ENCODE measurements at places on chromosomes 1 and 21.

DNA sequence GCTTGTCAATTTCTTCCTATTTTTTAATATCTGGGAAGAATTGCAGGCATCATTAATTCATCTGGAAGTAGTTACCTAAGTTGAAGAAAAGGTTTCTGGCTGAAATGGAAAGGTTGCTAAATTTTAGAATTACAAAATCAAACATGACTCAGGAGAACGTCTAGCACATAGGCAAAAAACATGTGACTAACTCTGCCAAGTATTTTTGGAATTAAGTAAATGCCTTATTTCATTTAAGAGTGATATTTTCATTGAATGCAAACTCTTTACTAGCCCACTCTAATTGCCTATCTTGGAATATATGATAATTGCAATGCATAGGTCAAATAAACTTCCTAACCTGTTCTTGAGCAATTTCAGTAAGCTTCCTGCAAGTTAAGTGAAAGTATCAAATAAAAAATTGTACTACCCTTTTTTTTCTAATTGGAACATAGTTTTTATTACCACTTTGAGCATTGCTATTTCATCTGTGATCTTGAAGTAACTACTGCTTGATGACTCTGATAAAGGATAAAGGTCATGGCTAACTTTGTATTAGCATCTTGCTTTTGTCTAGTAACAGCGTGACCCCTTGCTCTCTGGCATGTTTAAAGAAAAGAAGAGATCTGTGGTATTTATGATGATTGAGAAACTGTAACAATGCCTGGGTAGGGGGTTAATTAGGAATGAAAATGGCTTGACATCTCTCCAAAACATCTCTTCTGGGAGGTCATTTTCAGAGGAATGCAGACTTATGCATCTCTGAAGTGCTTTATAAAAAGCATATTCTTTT, 208.3 kb upstream of the NCAM2 start:
- DNase-seq: peak; percentile 74

DNA sequence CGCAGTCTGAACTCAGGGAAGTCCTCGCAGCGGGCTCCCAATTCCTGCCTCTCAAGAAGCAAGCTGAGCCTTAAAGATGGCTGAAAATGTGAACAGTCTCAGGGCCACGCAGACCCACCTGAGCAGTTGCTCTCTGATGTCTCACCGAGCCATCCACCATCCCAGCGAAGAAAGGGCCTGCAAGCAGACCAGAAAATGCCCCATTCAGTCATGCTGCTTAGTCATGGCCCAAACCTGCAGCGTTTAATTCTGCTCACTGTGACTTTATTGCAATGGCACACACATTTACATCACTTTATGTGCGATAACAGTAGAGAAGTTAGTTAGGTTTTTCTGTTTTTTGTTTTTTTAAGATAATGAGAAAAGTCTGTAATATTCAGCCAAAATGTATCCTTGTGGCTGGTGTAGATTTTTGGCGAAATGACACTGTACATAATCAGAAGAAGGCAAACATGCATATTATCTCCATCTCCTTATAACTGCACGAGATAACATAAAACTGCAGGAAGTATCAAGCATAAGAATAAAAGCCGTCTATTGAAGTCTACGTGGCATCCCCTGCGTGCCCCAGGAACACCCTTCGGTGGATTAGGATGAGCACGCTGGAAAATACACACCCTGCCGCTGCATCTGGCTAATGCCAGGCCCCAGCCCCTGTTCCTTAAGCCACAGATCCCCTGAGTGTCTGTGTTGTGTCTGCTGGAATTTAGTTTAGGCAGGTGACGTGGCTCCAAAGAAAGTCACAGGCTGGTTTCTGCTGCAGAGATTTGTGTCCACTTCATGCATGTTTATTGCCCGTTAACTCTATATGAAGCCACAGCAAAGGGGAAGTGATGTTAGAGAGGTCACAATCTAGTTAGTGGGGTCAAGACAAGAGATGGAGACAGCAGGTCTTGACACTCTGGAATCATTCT, 119.8 kb upstream of the IRF2BP2 start:
- DNase-seq: peak; percentile 77

GRCh38 chr1:97505289-97505688, 415.5 kb downstream of the DPYD start:
- DNase-seq: no peak

GRCh38 chr1:100950781-100951180, 54.9 kb downstream of the SLC30A7 start:
- DNase-seq: peak; percentile 81

DNA sequence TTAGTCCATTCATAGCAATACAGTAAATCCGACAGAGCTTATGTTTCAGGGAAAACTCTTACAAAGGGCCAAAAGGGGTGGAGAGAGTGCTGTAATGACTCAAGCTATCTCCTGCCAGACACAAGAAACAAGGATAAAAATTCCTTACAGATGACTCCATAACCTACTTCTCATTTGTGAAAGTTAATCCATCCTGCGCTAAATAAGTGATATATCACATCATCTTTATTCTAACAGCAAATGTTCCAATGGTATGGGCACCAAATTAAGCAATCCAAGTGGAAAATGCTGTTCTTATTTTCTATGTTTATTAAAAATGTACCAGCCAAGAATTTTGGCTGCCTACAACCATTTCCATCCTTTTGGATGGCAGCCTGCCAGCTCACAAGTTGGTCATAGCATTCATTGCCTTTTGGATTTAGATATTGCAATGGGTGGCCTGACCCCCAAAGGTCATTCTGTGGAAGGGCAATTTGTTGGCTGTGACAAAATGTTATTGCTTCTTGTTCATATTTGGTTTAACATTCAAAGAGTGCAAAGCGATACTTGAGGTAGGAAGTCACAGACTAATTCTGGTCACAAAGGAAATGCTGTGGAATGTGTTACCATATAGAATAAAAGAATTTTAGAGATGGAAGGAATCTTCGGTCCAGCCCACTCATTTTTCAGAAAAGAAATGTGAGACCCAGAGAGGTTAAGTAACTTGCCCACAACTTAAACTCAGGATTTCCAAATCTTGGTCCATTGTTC, 2.8 kb upstream of the ENAH start:
- DNase-seq: peak; percentile 99

- DNase-seq: no peak
These were observed 4.9 kb upstream of the PROX1 start for GRCh38 chr1:213982672-213983492.

DNA sequence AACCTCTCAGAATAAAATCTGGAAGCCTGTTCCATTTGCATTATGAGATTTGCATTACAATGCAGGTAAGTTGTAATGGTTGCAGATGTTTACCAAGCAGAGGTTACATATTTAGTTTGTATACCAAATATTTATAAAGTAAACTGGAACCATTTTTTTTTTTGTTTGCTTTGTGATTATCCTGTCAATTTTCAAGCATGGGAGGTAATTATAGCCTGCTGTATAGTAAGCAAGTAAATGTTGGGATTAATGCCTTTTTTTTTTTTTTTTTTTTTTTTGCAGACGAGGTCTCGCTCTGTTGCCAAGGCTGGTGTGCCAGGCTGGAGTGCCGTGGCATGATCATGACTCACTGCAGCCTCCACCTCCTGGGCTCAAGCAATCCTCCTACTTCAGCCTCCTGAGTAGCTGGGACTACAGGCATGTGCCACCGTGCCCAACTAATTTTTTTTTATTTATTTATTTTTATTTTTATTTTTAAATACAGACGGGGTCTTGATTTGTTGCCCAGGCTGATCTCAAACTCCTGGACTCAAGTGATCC, 21.0 kb downstream of the NFYC start:
- DNase-seq: no peak

GRCh38 chr1:68217618-68218017, 14.7 kb downstream of the WLS start:
- no peak for DNase-seq

DNA sequence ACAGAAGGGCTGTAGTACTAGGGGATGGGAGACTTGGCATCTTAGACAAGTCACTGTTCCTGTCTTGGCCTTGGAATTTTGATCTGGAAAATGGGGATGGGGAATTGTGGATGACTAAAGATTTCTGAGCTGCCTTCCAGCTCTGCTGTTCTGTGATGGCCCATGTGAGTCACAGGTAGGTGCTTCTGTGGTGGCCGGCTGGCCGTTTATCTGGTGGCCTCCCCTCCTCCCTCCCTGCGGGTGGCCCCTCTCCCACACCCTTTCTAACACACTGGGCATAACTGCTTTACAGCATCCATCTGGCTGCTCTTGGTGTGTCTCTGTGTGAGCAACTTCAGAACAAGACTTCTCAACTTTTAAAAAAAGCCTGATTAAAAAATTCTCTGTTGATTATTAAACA, 35.9 kb downstream of the KCNA2 start:
- DNase-seq: no peak

- no peak for DNase-seq
These were observed 43.5 kb downstream of the TRIM33 start for GRCh38 chr1:114467491-114467890.

GRCh38 chr1:74583397-74583796, 71.0 kb upstream of the LRRC53 start:
- DNase-seq: no peak

DNA sequence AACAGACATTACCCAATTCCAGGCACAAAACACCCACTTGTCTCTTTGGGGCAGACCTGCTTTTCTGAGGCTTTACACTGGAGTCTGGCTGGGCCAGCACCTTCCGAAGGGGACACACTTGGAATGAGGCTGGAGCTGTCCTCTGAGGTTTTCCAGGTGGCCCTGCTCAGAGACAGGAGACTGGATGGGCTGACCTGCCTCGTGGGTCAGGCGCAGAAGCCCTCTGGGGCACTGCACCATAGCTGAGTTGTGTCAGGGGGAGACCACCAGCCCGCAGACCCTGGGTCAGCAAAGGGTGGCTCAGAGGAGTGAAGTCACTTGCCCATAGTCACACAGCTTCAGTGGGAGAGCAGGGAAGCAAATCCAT, 1.8 kb downstream of the SH2D5 start:
- no peak for DNase-seq

GRCh38 chr21:35988416-35989137, 71.7 kb downstream of the SETD4 start:
- no peak for DNase-seq

DNA sequence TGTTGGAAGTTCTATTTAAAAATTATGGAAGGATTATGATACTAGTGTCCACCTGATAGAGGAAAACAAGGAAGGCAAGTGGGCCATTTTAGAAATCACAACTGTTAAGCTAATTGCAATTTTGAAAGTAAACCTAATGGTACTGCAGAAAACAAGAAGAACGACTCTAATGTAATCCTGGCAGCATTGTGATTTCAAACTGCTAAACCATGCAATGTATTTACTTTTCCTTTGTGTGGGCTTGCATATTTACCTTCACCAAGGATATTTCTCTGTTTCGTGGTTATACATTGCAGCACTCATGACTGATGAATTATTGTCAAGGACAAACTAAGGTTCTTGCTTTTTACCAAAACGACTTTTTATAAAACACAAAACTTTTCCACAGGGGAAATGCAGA, 88.1 kb downstream of the TM2D1 start:
- DNase-seq: peak; percentile 7

- peak; percentile 49 for DNase-seq
These were observed 852 bp downstream of the KTI12 start for GRCh38 chr1:52032785-52033131.

- no peak for DNase-seq
These were observed 12.3 kb upstream of the ADAM30 start for GRCh38 chr1:119908661-119909060.

- DNase-seq: no peak
These were observed 52.2 kb downstream of the PLA2G4A start for GRCh38 chr1:186880982-186881381.

DNA sequence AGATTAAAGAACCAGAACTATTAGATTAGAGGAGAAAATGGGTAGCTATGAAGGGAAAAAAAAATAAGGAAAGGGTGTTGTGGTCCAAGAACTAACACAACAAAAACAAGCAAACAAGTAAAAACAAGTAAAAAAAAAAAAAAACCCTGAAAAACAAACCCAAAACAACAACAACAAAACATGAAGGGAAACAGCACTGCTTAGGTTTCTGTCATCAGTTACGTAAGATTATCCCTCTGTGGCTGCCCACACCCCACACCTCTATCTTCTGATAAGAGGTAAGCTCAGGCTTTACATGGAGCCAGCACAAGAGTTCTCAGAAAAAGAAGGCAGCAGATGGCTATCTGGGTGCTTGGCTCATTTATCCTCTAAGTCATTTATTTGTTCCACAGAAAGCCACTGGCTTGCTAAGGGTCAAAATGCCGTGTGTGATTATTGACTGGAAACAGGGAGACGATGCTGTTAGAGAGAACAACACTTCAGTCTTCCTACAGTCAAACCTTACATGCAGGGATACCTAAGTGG, 57.5 kb downstream of the KIAA0319L start:
- no peak for DNase-seq

DNA sequence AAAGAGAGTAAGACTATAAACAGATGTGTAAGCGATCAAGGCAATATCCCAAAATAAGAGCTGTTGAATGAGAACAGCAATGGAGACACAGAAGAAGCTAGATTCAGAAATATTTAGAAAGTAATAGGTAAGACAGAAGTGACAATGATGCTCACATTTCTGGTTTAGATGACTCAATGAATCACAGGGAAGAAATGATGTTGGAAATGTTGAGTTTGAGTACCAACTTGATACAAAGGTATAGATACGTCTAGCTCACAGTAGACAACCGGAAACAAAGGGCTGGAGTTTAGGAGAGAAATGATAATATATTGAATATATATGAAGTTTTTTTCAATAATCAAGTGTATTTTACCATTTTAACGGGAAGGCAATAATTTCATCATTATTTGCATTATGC, 6.5 kb downstream of the GATAD2B start:
- no peak for DNase-seq

DNA sequence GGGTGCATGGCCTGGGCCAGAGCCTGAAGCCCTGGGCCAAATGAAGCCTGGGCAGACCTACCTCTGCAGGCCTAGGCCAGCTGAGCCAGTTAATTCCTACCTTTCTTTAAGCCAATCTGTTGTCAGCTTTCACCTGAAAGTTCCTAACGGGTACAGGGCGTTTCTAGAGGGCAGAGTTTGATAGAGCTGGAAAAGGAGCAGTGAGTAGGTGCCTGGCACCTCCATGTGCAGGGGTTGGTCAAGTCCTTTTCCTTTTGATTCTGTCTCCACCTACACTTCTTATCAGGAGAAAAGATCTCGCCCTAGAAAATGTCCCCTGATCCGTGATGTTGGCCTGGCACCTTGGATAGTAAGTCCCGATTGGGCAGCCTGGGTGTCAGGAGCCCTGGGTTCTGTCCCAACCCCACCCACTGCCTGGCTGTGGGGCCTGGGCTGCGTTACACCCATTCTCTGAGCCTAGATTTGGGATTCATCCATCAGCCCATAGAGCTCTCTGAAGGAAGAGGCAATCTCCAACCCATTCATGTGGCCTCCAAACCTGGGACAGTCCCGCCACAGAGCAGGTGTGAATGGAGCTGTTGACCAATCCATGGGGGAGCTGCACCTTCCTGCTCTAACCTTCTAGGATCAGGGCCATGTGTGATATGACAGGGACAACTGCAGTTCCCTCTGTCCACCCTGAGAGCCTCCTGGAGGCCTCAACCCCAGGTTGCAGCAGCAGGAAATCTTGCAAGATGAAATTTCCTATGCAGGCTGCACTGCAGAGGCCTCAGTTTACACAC, 304.3 kb downstream of the MATN1 start:
- no peak for DNase-seq

- no peak for DNase-seq
These were observed 133.8 kb downstream of the ZSCAN20 start for GRCh38 chr1:33606272-33606671.

GRCh38 chr1:177385760-177386698, 215.3 kb downstream of the BRINP2 start:
- peak; percentile 7 for DNase-seq

All from fibroblast of skin of right biceps (primary cell).